ENCODE measurements at places on chromosomes 16 and 17.

GRCh38 chr17:30950669-30951399 is 20.0 kb upstream of the RNF135 start:
- DNase-seq: no peak

GRCh38 chr16:9115277-9115676 is 23.8 kb downstream of the HAPSTR1 start:
- DNase-seq: no peak

GRCh38 chr17:76497979-76498875 is 3.0 kb downstream of the RHBDF2 start:
- no peak for DNase-seq

GRCh38 chr16:66551348-66551759 is 1.0 kb upstream of the CKLF start:
- DNase-seq: peak; percentile 80

DNA sequence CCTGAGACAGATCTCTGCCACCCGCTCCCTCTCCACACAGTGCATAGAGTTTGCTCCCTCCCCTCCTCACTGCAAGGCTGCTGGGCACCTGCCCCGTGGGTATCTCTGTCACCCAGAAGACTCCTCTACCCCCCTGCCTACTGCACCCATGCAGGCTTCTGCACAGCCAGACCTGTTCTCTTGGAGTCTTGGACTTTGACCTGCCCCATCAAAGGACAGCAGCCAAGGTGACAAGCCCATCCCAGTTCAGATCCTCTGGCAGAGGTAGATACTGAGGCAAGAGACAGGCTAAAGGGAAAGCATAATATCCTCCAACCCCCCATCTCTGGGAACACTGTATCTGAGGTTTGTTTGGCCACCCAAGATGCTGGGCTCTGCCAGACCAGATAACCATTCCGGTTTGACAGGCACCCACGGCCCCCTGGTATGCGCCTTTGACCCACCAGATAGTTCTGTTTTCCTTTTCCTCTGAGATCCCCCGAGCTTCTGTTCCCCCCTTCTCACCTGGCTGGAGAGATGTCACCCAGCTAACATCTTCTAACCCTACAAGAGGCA is 239.6 kb downstream of the SOX9 start:
- no peak for DNase-seq

- DNase-seq: no peak
Measured at GRCh38 chr17:77369544-77369971, 228.8 kb downstream of the SEC14L1 start.

GRCh38 chr17:29012535-29012934 is 6.7 kb upstream of the SEZ6 start:
- DNase-seq: no peak

GRCh38 chr16:85330006-85330693 is 217.9 kb upstream of the CIBAR2 start:
- DNase-seq: no peak

- no peak for DNase-seq
Measured at GRCh38 chr17:36017799-36018198, at the start of gene CCL23. CCL23 (minus strand) TSS chr17:36017972; CDS start chr17:36017897, 75 bp downstream.

- DNase-seq: no peak
Measured at GRCh38 chr17:1752425-1753262, 9.2 kb upstream of the SERPINF1 start.

Measured in activated CD8-positive, alpha-beta memory T cell treated with anti-CD3 and anti-CD28 coated beads, Interleukin-2, amount 10 ng/mL, durations not matched to agents 7 days and 5 days (primary cell).